Activated CD8-positive, alpha-beta memory T cell treated with anti-CD3 and anti-CD28 coated beads, Interleukin-2, amount 10 ng/mL, durations not matched to agents 7 days and 5 days (primary cell): ENCODE measurements at places on chromosomes 16 and 17.

GRCh38 chr17:81191116-81191515 is 25.1 kb upstream of the AATK start:
- no peak overlapping the region for H3K4me3 ChIP-seq
- no peaks in the 10 kb centered on the region for H3K4me1 ChIP-seq
- no peaks in the 10 kb centered on the region for H3K27me3 ChIP-seq

DNA sequence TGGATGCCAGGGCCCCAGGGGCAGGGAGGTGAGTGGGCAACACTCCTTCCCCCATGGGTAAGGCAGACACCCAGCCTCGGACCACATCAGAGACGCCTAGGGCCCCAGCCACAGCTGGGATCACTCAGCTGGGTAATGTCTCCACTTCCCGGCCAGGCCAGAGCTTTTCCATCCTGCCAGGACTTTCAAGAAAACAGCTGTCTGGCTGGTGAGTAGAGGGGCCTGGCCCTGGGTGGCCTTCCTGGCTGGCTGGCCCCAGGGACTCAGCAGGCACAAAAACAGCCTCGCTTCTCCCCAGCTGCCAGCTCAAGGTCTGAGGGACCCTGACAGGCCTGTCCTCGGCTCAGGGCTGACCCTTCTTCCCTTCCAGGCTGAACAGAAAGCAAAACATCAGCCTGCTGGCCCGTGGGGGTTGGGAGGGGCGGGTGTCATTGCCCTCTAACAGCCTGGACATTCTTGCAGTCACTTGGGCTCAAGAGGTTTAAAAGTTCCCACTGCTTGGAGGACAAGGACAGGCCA is 45.3 kb upstream of the JPH3 start:
- DNase-seq = no peak
- no peak overlapping the region for H3K27ac ChIP-seq
- no peak overlapping the region for H3K4me3 ChIP-seq
- H3K27me3 ChIP-seq = peaks cover 4% of the 10 kb centered on the region
- no peaks in the 10 kb centered on the region for H3K4me1 ChIP-seq

DNA sequence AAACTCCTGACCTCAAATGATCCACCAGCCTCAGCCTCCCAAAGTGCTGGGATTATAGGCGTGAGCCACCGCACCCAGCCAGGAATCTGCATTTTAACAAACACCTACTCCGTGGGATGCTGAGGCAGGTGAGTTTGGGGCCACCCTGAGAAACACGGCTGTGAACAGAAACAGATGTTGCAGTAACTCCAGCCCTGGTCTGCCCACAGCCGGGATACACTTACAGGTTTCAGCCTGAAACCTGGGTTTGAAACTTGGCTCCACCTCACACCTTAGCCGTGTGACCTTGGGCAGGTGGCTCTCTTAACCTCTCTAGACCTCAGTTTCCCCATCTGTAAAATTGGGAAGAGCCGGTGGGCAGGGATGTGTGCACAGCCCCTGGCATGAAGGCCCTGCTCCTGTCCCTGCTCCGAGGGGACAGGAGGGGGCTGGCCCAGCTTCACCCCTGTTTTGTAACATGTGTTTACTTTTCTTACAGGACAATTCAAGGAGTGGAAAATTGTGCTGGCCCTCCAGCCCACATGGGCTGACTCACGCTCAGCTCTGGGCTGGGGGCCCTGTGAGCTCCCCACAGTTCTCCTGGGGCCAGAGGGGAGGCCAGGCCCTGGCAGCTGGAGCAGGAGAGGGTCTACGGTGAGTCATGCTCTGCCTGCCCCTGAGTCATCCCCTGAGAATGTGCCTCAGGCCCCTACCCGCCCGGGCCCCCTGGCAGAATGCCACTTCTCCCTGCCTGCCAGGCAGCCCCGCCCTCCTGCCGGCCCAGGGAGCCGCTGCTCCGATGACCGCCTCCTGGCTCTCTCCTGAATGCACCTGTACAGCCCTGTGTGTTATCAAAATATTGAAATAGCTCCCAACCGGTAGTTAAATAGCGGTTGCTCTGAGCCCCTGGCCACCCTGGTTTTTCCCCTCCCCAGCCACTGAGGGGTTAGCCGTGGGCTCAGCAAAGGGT is 7.7 kb upstream of the PPL start:
- peaks cover 5% of the 10 kb centered on the region for H3K27me3 ChIP-seq
- H3K4me1 ChIP-seq = no peaks in the 10 kb centered on the region
- no peaks in the 10 kb centered on the region for H3K36me3 ChIP-seq
- DNase-seq = no peak

- no peaks in the 10 kb centered on the region for H3K36me3 ChIP-seq
- peaks cover 3% of the 10 kb centered on the region for H3K27me3 ChIP-seq
Measured at GRCh38 chr17:78865682-78866390, 25.2 kb upstream of the USP36 start.

DNA sequence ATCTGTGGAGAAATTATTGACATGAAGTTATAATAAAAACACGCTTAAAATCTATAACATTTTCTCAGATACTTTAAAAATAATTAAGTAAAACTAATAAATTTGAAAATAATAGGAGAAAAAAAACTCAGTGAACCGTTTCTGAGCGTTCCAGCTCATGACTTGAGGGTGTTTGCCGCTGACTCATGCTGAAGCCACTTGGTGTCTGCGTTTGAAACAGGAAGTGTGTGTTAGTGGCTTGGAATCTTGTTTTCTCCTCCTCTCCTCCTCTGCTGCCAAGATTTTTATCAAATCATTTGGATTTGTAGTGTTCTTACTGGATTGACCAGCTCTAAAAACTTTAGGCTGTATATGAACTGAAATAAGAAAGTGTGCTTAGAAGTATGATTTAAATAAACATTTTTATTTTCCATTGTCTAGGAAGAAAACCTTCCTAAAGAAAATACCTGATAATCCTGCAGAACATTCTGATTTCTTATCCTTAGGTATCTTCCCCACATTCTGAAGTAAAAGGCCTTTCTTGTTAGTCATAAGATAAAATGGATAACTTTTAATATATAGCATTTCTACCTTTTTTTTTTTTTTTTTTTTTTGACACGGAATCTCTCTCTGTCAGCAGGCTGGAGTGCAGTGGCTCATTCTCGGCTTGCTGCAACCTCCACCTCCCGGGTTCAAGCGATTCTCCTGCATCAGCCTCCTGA is 30.8 kb downstream of the USP10 start:
- H3K27ac ChIP-seq = peak overlapping the region; percentile 64
- H3K4me1 ChIP-seq = peaks cover 55% of the 10 kb centered on the region
- no peak overlapping the region for H3K4me3 ChIP-seq
- peak; percentile 63 for DNase-seq
- peaks cover 9% of the 10 kb centered on the region for H3K36me3 ChIP-seq
